NCI-H226 (cell line): ENCODE measurements at places on chromosomes 7 and 10.

GRCh38 chr7:143261901-143262300 lies 1.3 kb upstream of the GSTK1 start:
- DNase-seq: no peak

- peak; percentile 29 for DNase-seq
These were observed 3.5 kb downstream of the EGFR start for GRCh38 chr7:55022002-55022985.

GRCh38 chr7:72504061-72504706 lies 92.0 kb upstream of the CALN1 start:
- DNase-seq: no peak

- no peak for DNase-seq
These were observed 361.9 kb upstream of the ZWINT start for GRCh38 chr10:56722912-56723311.

GRCh38 chr7:98831641-98832221 lies 38.1 kb downstream of the TMEM130 start:
- no peak for DNase-seq

- no peak for DNase-seq
These were observed 240.7 kb downstream of the ZMYND11 start for GRCh38 chr10:375815-376505.

GRCh38 chr7:152760854-152761748 lies 1.5 kb downstream of the ACTR3B start:
- DNase-seq: no peak

GRCh38 chr10:69659241-69660038 lies 29.4 kb downstream of the FAM241B start:
- no peak for DNase-seq
